ENCODE measurements at places on chromosomes 3 and 15.

- no peak for DNase-seq
Observed at GRCh38 chr3:33914731-33915379, 116.4 kb downstream of the PDCD6IP start.

DNA sequence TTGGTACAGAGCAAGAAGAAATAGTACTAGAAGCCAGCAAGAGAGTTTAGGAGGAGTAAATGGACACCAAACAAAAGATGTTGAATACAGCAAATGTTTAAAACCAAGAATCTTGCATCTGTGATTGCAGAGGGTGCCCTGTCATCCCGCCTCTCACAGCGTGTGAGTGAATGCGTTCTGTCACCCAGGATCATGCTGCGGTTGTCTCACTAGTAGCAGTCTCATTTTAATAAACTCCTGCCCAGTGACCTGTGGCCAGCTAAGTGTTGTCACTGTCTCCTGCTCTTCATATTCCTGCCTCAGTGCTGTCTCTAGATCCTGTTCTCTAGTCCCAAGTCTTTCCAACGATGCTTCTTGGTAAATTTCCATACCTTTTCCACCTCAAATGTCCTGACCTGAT is 584.6 kb downstream of the MCTP2 start:
- no peak for DNase-seq

GRCh38 chr3:128488991-128489673 is 3.9 kb downstream of the GATA2 start:
- DNase-seq: no peak

DNA sequence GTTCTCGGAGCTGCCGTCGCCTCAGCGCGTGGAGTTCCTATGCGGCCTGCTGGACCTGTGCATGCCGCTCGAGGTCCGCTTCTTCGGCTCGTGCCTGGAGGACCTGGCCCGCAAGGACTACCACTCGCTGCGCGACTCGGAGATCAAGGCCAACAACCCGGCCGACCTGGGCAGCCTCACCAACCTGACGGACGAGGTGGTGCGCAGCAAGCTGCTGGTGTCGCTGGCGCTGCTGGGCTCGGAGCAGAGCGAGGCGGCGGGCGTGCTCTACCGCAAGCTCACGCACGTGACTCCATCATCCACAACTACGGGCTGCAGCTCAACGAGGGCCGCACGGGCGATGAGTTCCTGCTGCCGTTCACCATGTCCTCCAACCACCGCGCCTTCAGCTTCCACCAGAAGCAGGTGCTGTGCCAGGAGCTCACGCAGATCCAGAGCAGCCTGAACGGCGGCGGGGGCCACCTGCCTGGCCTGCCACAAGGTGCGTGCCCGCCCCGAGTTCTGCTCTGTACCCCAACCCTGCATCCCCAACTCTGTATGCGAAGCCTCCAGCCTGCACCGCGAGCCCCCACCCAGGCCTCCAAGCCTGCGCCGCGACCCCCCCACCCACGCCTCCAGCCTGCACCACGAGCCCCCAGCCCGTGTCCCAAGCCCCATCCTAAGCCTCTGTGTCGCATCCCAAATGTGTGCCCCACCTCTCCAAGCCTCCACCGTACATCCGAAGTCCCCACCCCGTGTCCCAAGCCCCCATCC is 178.2 kb downstream of the OR4M2 start:
- no peak for DNase-seq

DNA sequence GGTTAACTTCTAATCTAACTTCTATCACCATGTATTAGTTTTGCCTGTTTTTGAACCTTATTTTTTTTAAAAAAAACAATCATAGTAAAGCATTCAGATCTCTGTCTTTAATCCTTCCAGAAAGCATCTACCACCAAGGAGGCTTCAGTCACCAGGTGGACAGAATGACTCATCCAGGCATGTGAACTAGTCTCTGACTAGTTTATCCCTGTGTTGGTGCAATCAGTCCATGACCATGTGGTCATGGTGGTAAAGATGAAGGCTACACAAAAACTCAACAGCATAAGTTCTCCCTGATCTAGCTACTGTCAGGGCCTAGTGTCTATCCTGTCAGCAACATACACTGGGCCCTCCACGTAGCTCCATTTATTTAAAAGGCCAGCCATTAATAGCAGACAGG is 750.6 kb downstream of the AGBL1 start:
- no peak for DNase-seq

GRCh38 chr15:50652671-50653070 is 33.9 kb downstream of the TRPM7 start:
- DNase-seq: no peak
